ENCODE measurements at places on chromosomes 3 and 15. TPM values are rescaled to one million over a fixed set of nuclear protein-coding genes. Genes with fewer than 3 reads are reported as not detected.

CPLX3 gene
- total RNA-seq, result not detected

ABI3BP gene
- total RNA-seq, result 1.7 TPM

RHCG gene
- total RNA-seq, result 35.5 TPM

TNNC1 gene
- 1.5 TPM for total RNA-seq

UACA gene
- 34.9 TPM for total RNA-seq

ALDH1A2 gene
- not detected for total RNA-seq

AGBL1 gene
- not detected for total RNA-seq

P2RY13 gene
- not detected for total RNA-seq

IQGAP1 gene
- total RNA-seq, result 167 TPM

Measured in A549 treated with Mapracorat at 1 μM for 4 hours (cell line).